ENCODE measurements at places on chromosomes 6 and 20.

- peak; percentile 39 for DNase-seq
These were observed 31.6 kb upstream of the APMAP start for GRCh38 chr20:25024171-25024570.

DNA sequence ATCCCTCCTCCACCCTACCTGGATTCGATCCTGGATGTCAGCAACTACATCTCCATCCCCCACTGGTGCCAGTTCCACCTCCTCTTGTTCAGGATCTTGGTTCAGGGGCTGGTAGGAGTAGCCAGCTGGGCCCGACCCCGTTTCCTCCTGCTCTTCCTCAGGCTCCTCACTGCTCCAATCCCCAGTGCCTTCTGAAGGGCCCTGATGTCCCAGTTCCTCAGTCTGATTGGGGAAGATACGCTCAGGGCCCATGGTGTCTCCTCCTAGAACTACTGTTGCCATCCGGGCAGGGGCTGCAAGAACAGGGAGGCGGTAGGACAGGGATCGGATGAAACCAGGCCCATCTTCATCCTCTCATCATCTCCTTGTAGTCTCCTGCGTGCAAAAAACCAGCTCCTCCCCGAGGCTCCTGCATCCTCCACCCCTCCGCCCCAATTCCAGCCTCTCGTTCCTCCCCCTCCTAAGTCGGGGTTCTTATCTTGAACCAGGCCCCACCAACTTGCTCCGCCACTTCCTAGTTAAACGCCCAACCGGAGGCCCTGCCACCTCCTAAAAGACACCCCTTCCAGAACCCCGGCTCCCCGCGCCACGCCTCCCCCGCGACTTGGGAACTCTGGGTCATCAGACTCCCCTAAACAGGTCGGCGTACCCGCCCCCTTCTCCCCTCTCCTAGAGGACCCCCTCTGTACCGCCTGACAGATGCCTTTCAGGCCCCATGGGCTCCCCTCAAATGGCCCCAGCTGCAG, 476 bp downstream of the MEA1 start:
- no peak for DNase-seq

DNA sequence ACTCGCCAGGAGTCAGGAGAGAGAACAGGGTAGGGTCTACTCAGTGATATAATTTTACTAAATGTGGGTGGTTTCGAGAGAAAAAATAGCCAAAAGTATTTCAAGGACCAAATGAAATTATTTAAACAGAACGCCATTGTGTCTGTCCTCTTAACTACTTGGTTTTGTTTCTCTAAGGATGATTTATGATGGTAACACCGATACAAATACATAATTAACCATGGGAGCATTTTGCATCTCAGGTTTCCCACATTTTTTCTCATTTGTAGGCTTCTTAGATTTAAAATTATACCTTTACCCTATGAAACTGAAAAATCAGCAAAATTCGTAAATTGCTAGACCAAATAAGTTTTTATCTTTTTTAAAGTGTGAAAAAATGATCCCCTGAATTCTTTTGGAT, 188.2 kb downstream of the ZFP64 start:
- DNase-seq: no peak

DNA sequence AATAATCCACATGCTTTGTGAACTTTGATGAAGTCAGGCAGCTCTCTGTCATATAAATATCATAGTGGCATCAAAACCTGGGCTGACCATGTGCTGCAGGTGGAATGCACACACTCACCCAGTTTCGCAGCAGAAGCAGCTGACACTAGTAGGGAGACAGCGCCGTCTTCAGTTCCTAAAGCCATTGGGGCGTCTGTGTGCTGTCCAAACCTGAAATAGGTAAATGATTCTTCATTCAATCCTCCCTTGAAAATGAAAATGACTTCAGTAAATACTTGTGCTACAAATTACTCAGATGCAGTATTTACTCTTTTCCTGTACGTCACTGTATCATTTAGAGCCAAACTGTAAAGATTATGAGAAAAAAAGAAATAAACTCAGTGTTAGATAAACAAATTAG, 127.5 kb downstream of the EYA4 start:
- DNase-seq: peak; percentile 4

GRCh38 chr6:107711412-107712236, 112.5 kb downstream of the SCML4 start:
- no peak for DNase-seq

GRCh38 chr6:91754691-91755090, 1167.8 kb upstream of the MAP3K7 start:
- no peak for DNase-seq

GRCh38 chr20:48904566-48905296, 16.8 kb upstream of the ARFGEF2 start:
- DNase-seq: no peak

- DNase-seq: no peak
These were observed 41.5 kb upstream of the FAM184A start for GRCh38 chr6:119119989-119120388.

- DNase-seq: no peak
These were observed 9.7 kb upstream of the EDN1 start for GRCh38 chr6:12280458-12280857.

GRCh38 chr20:8912731-8913130, 156.2 kb upstream of the PLCB4 start:
- no peak for DNase-seq

GRCh38 chr20:59333951-59334350, 33.5 kb downstream of the EDN3 start:
- no peak for DNase-seq

DNA sequence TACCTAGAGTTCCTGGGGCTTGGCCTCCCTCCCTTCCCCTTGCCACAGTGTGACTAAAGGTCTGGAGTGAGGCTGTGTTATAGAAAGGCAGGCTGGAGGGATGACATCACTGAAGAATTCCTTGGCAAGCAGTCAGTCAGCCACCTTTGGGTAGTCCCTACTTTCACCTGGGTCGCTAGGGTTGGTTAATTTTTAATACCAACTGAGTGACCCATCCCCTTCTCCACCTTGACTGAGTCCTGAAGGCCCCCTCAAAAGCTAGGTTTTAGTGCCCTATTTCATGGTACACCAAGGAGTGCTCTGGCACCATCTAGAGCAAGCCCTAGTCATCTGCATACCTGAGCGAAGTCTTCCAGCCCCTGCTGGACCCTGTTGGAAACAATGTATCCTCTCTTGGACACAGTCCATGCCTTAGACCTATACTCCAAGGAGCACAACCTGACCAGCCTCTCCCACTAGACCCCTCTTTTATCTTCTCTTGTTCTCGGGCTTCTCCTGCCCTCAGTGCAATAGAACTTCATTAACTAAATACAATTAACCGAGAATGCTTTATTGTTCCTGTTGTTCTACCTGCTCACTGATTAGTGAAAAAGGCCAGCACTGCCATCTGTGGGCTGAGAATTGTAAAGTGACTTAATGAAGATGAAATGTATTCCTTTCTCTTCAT, 44.6 kb downstream of the RIN2 start:
- no peak for DNase-seq

- DNase-seq: no peak
These were observed 32.4 kb upstream of the PBOV1 start for GRCh38 chr6:138250513-138251247.

DNA sequence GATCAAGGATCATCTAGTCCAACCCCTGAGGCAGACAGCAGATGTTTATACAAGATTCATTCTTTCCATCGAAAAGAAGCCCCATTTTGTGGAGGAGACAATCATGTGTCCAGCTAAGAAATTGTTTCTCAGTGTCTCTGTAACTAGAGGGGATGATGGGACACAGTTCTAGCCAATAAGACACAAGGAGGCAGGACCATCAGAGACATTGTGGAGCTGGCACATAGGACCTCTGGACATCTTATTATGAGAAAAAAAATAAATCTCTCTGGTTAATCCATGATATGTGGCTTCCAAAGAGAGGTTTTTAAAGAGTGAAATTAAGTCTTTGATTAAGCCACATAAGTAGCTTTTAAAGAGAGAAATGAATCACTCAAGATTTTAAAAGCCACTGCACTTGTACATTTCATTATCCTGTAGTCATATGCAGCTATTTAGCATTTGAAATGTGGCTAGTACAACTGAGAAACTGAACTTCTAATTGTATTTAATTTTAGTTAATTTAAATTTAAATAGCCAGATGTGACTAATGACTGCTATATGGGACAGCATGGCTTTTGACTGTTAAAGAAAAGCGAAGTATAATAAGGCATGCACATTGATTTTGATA, 176.8 kb downstream of the TASP1 start:
- DNase-seq: no peak

DNA sequence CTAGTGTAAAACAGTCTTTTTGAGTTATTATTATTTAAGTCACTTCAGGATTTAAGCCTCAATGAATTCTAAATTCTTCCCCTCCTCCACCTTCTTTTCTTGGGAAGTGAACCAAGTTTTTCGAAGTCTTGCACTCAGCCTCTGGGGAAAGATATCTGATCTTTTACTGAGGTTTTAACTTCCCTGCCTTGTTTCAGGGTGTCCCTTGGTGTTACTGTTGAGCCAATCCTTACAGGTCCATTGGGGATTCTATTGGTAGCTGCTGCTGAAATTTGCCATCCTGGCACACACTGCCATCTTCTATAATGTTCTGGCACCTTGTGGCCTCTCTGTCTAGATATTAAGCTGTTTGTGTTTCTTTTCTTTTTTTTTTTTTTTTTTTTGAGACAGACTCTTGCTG, 31.7 kb downstream of the BEND6 start:
- DNase-seq: no peak

GRCh38 chr6:45427726-45428125, 50.0 kb upstream of the SUPT3H start:
- no peak for DNase-seq

DNA sequence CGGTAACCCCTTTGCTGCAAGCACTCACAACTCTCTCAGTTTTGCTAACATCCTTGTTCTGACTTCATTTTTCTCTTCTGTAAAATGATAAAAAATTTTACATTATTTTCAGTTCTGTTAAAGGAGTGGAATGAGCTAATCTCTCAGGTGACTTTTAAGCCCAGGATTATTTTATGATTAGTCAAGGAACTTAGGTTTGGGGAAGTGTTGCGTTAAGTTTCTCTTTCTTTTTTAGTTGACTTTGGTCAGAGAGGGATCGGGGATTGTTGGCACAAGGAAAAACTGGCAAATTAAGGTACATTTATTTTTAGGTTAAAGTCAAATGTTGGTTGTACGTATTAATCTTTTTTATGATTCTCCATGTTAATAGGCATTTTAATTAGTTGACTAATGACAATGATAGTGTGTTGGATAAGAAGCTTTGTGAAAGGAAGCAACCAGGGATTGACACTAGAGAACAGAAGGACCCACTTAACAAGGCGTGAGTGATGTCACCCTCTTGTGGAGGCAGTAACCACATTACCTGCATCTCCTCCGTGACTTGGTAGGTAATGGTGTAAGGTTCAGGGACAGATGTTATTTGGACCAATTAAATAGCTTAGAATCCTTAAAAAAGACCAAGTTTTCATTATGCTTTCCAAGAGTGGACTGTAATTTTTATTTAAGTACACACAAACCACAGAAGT, 31.6 kb downstream of the CD83 start:
- DNase-seq: no peak

- no peak for DNase-seq
These were observed 41.3 kb downstream of the PANK2 start for GRCh38 chr20:3930265-3931206.

GRCh38 chr20:25076731-25077609, 5.0 kb downstream of the VSX1 start:
- no peak for DNase-seq

DNA sequence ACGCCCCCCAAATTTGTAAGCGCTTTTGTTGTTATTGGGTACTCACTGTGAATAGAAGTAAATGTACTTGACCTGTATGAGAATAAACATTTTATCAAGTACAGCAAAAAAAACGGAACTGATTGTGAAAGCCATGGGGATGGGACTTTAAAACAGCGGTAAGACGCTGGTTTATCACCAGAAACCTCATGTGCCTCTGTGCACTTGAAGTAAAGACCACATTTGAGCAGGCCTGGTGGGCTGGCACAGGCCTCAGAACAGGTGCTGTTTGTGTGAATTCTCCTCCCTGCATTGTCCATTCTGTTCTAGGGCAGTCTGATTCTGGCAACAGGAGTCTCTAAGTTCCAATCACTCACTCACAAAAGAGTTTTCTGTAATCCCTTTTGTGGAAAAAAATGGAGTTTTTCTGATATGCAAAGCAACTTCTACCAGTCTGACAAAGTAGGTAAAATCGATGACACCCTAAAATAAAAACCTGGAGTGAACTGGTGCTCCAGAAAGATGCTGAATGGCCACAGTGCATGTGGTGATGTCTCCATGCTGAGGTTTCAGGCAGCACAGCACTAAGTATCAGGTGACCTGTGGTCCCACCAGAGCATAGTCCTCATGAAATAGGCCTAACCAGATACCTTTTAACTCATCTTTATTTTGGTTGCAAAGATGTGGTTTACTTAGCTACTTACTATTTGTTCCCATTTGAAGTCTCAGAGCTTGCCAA, 53.9 kb downstream of the STX7 start:
- DNase-seq: no peak

DNA sequence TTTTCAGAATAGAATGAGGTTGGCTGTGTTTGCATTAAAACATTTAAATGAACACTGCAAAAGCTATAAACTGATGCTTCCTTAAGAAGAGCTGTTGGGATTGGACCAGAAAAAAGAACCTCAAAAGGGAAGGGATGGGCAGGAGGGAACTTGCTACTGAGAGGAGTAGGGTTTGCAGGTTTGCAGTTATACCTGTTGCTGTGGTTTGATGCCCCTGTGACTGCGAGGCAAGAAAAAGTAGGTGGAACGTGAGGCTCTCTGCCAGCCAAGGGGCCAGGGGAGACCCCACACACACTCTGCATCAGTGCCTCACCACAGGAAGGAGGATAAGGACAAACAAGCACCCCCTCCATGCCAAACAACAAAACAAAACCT, 197.2 kb downstream of the BCAS1 start:
- DNase-seq: no peak

DNA sequence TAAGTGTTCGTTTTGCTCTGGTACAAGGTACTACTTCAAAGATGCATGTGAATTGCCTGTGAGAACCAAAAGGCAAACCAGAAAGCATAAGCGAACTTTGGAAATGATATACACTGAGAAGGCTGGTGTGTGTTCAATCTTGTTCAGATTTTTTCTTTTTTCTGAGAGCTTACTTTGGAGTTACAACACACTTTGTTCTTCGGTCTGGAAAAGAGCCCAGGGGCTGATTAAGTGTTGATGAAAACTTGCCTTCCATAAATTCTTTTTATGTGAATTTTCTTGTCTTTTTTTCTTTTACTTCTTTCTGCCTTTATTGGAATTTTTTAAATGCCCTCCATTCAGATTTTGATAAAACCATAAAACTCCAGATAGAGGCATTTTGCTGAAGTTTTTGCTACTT, 395.1 kb upstream of the SASH1 start:
- DNase-seq: no peak

DNA sequence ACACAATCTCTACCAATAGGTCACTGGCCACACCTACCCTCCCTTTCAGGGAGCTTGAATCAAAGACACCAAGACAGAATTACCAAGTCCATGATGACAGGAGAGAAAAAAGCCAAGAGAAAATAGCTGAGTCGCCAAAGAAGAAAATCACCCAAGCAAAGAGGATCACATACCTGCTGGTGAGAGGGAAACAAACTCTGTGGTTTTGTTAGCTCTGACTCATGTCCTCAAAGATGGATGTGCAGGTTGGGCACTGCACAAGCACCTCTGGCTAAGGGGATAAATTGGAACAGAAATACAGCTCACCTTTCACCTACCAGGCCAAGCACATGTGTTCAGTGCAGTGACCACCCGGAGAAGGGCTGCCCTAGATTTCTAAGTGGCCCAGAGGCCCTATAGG, 114.8 kb downstream of the TFAP2A start:
- DNase-seq: no peak

- DNase-seq: no peak
These were observed 17.8 kb downstream of the FOXQ1 start for GRCh38 chr6:1329708-1330107.
